Activated T-cell treated with anti-CD3 and anti-CD28 coated beads for 24 hours (primary cell): ENCODE measurements at places on chromosomes 1 and 21.
A peak's percentile ranks its signal among the peaks of the same experiment; 100 is the strongest.

GRCh38 chr1:24364975-24365678, 46.0 kb downstream of the GRHL3 start:
- DNase-seq: peak; percentile 26

- DNase-seq: no peak
These were observed 66.5 kb upstream of the GADD45A start for GRCh38 chr1:67618285-67619018.

GRCh38 chr1:179743679-179744400, 749 bp downstream of the FAM163A start:
- no peak for DNase-seq

GRCh38 chr1:86788300-86789206, 84.2 kb downstream of the SH3GLB1 start:
- DNase-seq: no peak

DNA sequence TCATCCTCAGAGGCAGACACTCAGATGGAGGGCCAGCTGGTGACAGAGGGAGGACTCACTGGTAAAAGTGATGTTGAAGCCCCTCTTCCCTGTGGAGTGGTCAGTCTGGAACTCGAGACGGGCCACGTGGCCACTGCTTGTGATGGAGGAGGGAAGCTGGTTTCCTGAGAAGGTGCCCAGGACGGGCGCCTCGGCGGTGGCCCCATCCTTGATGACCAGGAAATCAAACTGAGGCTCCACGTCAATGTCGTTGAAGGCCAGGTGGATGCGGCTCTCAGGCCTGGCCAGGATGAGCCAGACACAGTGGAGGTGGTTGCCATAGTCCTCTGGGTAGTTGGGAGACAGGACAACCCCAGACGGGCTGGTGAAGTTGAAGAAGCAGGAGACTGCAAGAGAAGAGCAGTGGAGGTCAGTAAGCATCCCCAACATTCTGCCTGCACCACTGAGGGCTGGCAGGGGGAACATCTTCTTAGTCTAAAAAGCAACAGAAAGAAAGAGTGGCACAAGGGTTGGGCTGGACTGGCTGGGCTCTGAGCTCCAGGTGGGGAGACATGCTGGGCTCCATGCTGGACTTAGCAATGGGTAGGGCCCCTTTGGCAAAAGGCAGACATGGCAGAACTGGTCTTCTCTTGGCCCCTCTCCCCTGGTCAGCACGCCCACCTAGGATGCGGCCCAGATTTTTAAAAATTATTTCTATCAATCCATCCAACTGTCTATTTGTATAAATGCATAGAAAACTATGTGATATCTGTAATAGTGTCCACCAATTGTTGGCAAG, 120.5 kb upstream of the HMGB4 start:
- DNase-seq: no peak

DNA sequence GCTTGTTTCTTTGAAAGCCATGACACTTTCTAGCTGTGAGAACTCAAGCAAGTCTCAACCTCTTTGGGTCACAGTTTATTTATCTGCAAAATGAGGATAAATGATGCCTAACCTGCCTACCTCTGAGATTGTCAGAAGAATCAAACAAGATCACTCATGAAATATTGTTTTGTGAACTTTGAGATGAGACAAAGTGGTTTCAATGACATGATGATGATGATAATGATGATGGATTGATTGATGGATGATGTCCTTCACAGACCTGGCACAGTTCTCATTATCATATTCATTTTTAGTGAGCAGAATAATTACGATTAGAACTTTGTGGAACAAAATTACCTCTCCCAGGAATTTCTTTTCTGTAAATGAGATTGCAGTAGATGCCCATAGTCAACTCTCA, 129.2 kb downstream of the HHIPL2 start:
- no peak for DNase-seq

DNA sequence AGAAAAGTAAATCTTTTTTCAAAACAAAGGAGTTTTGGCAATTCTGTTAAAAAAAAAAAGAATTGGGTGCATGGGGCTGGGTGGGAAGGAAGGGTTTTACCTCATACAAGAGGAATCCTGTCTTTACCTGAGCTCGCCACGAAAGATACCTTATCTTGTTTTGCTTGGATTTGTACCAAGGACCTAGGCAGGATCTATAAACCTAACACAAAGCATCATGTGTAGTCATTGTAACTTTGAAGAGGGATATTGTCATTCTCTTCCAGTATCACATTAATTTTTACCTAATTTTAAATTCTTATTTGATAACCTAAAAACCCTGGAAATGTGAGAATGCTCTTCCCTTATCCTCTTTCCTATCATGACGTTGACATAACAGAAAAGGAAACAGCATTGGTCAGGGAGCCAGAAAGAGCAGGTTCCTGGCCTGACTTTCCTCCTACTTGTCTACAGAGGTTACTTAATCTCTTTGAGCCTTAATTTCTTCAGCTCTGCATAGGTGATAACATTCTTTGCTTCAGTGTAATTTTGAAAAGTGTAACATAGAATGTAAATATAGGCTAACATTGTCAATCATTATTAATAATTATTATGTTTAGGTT, 4.0 kb upstream of the LAMC1 start:
- DNase-seq: no peak

GRCh38 chr1:66739401-66740157, 12.7 kb upstream of the DYNLT5 start:
- no peak for DNase-seq
